ENCODE measurements at places on chromosomes 13 and 19.

DNA sequence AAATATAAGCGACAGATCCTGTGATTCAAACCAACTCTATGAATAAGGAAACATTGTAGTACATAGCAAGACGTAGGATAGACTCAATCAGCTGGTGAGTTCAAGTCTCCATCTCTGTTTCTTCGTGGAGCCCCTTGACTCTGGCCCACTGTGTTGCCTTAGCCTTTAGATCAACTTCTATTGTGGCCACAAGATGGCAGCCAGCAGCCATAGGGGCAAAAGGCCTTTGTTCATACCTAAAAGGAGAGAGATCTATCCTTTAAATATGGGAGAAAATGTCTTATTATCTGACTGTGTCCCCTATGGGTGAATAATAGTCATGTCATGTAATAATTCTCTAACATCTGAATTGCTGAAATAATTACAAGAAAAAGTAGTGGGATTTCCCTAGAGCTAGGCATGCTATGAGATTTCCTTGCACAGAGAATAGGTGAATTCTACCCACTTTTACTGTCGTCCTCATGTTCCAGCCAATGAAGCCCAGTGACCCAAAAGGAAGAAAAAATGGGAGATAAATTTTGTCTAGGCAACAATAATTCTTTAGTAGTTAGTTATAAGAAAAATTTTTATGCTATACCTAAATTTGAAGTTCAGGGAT, 129.4 kb downstream of the PCDH20 start:
- no peak for DNase-seq

GRCh38 chr13:111344471-111345191, 24.2 kb downstream of the TEX29 start:
- peak; percentile 65 for DNase-seq

DNA sequence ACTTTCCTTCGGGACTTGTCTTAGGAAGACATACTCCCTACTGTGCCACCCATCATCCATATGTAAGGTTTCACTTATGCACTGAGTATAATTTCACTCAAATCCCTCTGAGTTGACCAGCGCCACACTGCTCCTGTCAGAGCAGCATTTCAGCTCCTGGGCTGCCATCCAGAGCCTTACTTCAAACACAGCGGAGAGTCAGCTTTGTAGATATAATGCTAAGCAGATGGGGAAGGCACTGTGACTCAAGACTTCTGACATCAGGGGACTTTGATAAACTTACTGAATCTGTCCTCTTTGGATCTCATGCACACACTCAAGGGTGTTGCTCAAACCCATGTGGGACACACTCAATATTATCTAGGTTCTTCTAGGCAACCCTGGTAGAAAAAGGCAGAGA, 34.9 kb downstream of the DOCK9 start:
- DNase-seq, result no peak

DNA sequence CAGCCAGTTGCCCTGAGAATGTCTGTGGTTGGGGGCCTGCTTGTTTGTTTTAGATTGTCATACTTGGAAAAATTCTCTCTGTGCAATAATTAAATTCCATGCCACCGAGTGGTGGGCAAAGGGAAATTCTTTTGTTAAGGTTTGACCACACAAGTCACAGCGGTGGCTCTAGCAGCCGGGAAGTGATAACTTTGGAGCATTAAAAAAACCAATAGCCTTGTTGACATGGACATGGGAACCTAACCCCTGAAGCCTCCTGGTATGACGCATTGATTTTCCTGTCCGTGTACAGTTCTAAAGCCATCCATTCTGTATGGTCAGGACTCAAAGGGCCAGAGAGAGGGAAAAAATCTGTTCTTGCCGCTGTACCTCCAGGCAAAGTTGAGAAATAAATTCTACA, 384.9 kb upstream of the ZNF507 start:
- no peak for DNase-seq

GRCh38 chr13:33323801-33324510, 38.4 kb upstream of the STARD13 start:
- DNase-seq, result no peak

DNA sequence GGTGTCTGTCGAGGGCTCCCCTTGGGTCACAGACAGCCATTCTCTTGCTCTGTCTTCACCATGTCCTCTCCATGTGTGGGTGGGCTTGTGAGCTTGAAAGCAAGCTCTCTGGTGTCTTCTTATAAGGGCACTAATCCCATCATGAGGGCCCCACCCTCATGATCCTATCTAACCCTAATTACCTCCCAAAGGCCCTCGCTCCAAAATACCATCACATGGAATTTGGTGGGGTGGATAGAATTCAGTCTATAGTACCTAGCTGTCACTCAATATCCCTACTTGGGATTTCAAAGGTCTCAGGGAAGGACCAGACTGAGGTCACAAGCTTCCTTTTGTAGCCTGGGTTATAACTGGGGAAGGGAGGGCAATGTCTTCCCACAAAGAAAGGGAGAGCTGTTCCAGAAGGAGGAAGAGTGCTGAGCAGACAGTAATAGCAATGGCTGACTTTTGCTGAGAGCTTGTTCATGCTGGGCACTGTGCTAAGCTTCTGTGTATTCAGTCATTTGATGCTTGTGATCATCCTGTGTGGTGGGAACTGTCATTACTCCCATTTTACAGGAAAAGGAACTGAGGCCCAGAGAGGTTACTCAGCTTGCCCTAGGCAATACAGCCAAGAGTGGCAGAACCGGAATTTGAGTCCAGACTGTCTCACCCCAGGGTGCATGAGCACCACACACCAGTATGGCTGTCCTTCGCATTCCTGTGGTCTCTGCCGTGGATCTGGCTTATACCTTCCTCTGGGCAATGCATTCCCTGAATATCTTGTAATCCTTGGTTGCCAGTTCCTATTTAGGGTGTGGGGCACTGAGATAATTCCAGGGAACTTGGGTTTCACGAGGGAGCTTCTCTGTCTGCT, 8.2 kb downstream of the FXYD5 start:
- DNase-seq, result no peak

DNA sequence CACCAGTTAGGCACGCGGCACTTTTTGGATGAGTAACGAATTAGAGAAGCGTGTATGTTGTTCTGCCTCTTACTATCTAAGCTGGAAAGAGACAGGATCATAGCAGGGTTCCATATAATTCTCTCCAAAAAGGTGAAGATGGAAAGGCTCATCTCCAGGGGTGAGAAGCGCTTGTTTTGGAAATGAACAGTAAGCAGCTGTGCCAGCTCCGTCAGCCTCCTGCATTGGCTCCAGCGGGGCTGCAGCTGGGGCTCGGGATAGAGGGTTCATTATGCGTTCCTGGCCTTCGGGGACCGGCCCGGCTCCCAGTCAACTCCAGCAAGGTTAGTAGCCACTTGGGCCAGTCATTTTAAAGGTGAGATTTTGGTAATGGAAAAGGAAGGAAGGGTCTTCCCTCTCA, 155.5 kb downstream of the COL4A1 start:
- DNase-seq, result no peak

DNA sequence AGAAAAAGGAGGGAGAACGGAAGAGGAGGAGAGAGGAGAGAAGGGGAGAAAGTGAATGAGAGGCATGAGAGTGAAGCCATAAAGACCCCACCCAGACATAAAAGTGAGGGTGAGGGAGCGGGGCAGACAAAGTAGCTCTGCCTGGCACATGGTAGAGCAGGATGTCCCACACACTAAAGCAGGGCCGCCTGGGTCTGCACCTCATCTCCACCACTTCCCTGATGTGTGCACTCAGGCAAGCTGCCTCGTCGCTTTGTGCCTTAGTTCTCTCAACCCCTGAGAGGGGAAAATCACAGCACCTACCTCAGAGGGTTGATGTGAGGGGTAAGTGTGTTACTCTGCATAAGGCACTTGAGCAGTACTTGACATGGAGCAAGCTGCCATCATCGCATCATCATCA, 488.1 kb downstream of the COG6 start:
- DNase-seq, result no peak

- DNase-seq, result no peak
Observed at GRCh38 chr19:14686411-14686810, 3.4 kb upstream of the ZNF333 start.

DNA sequence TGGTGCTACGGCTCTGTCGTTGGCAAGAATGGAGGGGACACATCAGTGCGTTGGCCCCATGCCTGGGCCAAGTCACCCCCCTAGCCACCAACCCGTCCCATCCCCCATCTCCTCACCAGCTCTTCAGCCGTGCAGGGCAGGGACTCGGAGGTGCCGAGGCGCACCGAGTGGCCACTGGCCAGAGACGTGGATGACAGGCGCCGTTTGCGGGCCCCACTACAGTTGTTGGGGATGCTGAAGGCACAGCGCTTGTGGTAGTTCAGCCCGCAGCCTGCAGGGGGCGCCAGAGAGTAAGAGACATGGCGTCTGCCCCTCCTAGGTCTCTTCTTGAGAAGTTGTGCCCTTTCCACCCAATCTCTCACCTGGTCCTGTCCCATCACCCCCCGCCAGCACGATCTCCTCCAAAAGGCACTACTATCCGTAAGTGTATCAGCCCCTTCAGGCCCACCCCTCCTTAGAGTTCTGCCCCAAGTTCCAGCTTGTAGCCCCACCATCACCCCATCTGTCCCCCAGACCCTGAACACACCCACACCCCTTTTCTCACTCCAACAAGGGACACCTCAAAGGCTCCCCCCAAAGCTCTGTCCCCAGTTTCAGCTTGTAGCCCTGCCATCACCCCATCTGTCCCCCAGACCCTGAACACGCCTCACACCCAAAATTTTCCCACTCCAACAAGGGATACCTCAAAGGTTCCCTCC, 12.4 kb downstream of the PRKD2 start:
- peak; percentile 89 for DNase-seq

- no peak for DNase-seq
Observed at GRCh38 chr19:46383846-46384245, 29.5 kb downstream of the CCDC8 start.

DNA sequence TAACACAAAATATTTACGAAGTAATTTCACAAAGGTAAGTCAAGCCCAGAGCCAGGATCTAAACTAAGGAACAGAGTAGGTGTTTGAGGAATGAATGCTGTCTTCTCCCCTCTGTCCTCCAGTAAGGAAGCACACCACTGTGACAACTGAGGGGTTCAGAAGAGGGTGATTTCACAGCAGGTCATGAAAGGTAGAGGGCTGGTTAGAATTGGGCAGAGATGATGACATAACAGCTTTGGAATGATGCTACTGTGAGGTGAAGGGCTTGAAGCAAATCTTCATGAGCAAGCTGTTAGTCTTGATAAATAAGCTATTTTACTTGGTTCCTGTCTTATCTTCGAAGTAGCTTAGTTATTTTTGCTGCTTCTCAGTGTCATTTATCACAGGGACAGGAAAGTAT, 498.6 kb downstream of the FGF9 start:
- no peak for DNase-seq

- DNase-seq, result no peak
Observed at GRCh38 chr19:33204136-33204973, 10.2 kb downstream of the LRP3 start.

- no peak for DNase-seq
Observed at GRCh38 chr19:12727745-12728433, 4.2 kb upstream of the TNPO2 start.

- DNase-seq, result no peak
Observed at GRCh38 chr13:114234266-114234644, 442 bp upstream of the CDC16 start.

DNA sequence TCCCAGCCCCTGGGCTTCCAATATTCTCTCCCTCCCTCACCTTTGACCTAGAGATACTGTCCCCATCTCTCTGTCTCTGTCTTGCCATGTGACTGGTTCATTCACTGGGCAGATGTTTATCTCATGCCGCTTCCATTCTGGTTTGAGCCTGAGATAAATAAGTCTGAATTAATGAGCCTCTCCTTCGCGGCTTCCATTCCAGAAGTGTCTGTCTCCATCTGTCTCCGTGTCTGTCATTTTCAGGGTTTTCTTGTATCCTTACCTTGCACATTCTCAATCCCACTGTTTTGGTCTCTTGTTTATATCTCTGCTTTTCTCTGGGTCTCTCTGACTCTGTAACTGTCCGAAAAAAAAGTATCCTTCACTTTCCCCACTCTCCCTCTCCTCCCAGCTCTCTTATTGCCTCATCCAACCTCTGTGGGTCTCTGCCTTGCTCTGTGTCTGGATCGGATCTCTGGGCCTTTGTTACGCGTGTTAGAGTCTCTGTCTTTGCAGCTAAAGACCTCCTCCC, 4.3 kb downstream of the SPHK2 start:
- no peak for DNase-seq

DNA sequence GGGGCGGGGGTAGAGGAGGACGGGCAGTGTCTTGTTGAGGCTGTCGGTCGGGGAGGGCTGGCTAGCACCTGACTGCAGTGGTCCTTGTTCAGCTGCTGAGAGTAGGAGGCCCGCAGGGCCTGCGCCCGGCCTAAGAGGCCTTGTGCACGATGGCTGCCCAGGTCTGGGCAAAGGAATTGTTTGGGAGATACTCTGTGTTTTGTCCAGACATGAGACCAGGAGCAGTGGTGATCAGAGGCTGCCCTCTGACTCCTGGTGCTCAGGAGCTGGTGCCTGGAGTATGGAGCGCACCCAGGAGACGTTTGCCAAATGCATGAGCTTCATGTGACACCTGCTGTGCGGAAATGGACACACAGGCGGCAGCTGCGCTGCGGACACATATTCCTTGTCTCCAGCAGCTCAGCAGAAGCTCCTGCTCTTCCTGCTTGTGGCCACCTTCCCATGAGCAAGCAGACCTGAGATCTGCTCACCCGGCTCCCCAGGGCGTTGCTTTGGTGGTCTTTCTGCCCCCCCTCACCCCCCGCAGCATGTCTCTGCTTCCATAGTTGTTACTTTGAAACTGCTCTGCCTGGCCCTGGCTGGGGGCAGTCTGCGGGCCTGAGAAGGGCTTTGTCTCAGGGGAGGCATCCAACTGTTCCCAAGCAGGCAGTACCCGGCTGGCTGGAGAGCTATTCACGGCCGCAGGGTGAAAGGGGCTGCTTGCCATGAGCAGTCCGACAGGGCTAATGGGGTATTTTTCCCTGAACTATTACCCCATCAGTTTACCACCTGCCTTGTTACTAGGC, 163.9 kb downstream of the TEX29 start:
- DNase-seq, result no peak

DNA sequence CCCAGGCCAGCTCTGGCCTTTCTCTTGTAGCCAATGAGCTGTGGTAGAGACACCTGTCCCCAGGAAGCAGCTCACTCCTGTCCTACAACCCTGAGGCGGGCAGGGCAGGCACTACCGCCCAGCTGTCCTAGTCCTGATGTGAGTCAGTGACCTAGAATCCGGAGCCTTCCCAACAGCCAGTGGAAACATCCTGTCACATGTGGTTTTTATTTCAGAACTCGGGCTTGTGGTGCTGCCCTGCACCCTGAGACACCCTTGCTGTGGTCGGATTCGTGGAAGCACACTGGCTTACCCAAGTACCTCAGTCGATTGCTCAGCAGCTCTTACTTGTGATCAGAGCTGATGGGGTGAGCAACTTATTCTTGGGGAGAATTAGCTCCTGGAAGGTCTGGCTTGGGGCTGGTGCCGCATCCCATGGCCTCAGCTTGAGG, 83.6 kb upstream of the ARHGEF7 start:
- no peak for DNase-seq

- DNase-seq, result no peak
Observed at GRCh38 chr19:43908659-43909058, 26.4 kb downstream of the ZNF45 start.

- no peak for DNase-seq
Observed at GRCh38 chr19:42051166-42052115, 18.6 kb downstream of the GRIK5 start.

DNA sequence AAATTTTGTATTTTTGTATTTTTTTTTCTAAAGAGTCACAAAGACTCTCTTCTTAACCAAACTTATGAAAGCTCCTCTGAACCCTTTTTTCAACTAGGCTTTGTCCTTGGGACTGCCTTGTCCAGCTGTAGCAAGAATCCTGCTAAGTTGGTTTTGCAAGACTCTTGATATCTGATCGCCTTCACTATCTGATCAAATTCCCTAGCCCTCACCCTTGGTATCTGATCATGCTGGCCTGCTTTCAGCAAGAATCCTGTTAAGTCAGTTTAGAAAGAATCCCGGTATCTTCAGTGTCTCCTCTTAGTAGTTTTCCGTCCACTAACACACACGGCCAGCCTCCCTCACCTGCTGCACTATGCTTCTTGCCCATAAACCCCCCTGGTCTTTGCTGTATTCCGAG, 1.9 kb upstream of the SIGLEC5 start:
- no peak for DNase-seq

Data from nephron progenitor cell (in vitro differentiated cells).